ENCODE measurements at places on chromosomes 5 and 9. TPM values are rescaled to one million over a fixed set of nuclear protein-coding genes. Genes with fewer than 3 reads are reported as not detected.

Gene PKN3
- 4.7 TPM for total RNA-seq

DNA sequence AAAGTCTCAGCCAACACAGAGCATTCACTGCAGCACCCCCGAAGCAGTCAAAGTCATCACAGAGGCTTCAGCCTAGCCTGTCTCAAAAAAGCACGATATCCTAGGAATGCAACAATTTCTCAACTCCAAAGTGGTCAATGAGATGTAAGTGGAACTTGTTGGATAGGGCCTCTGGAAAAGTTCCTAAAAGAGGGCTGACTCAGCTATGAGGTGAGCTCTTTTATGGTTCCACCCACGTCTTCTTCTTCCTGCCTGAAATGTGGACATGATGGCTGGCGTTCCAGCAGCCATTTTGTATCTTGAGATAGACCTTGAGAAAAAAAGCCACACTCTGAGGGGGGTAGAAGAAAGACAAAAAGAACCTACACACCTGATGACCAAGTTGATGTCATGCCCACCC, 32.5 kb upstream of the TRIO start:
- no peaks in the 10 kb centered on the region for H3K27me3 ChIP-seq
- H3K4me3 ChIP-seq: no peak overlapping the region
- H3K36me3 ChIP-seq: no peaks in the 10 kb centered on the region
- no peak for DNase-seq

- no peak overlapping the region for H3K27ac ChIP-seq
- peaks cover 11% of the 10 kb centered on the region for H3K4me1 ChIP-seq
- DNase-seq: no peak
- H3K27me3 ChIP-seq: no peaks in the 10 kb centered on the region
- no peak overlapping the region for H3K4me3 ChIP-seq
These were observed 125.8 kb downstream of the BOD1 start for GRCh38 chr5:173490681-173491080.

DNA sequence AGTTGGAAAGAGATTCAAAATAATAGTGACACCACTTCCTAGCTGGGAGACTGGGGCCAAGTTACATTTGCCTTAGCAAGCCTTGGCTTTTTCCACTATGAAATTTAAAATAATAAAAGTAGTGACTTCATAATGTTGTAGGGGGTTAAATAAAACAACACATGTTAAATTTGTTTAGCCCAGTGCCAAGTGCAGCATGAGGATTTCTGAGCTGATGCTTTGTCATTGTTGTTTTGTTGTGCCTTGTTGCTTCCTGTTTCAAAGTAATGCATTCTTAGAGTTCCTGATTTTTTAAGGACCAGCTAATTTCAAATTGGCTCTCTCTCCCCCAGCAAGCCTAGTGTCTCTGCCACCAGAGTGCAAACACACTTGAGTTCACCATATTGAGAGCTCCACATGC, 270.7 kb upstream of the PAPPA start:
- no peaks in the 10 kb centered on the region for H3K36me3 ChIP-seq
- H3K4me1 ChIP-seq: peaks cover 9% of the 10 kb centered on the region
- H3K4me3 ChIP-seq: no peak overlapping the region
- H3K27ac ChIP-seq: no peak overlapping the region
- no peaks in the 10 kb centered on the region for H3K27me3 ChIP-seq
- DNase-seq: no peak

DNA sequence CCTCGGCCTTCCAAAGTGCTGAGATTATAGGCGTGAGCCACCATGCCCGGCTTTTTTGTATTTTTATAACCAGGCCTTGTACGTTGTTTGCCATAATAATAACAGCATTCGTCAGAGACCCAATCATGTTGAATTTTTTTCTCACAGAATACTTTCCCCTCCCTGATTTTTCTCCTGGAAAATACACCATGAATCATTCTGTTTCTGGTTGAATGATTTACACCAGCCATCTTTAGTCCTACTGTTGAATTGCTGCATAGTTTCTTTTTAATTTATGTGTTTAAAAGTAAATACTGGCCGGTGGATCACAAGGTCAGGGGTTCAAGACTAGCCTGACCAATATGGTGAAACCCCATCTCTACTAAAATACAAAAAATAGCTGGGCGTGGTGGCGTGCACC, 3.5 kb downstream of the CNOT8 start:
- peaks cover 40% of the 10 kb centered on the region for H3K4me1 ChIP-seq
- no peak for DNase-seq
- peak overlapping the region; percentile 89 for H3K4me3 ChIP-seq
- no peak overlapping the region for H3K27ac ChIP-seq
- H3K36me3 ChIP-seq: peaks cover 12% of the 10 kb centered on the region

DNA sequence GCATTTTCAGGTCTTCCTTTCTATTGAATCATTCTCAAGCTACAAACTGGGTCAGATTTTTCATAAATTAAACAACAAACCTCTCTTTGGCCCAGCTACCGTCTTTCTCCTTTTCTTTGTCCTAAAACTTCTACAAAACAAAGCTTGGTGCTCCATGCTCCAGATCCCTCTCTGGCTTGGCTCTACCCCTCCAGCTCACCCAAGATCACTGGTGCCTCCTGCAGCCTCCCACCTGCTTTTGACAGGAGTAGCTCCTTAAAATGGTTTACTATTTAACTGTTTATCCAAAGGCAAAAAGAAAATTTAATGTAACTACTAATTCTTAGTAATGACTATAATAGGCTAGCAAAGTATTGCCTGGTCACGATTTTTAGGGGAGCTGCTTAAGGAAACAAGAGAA, 10.7 kb upstream of the SERINC5 start:
- no peaks in the 10 kb centered on the region for H3K36me3 ChIP-seq
- no peak for DNase-seq
- H3K4me3 ChIP-seq: no peak overlapping the region
- no peaks in the 10 kb centered on the region for H3K4me1 ChIP-seq
- H3K27me3 ChIP-seq: no peaks in the 10 kb centered on the region

DNA sequence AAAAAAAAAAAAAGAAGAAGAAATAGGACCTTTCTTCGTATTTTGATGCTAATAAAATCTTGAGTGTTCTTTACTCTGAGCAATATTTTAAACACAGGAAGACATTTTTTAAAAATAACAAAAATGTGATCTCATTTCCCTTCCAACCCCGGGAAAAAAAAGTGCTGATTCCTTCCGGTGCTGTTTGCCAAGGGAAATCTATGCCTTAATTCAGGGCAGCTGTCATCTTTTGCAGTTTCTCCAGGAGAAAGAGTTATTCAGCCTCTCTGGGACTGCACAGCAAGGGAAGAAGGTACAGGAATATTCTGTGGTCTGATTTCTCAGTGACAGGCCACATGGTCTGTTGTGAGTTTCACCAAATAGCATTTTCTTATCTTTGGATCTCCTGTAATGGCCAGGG, 291.9 kb upstream of the IRX1 start:
- H3K36me3 ChIP-seq: no peaks in the 10 kb centered on the region
- peaks cover 3% of the 10 kb centered on the region for H3K4me1 ChIP-seq
- H3K27me3 ChIP-seq: no peaks in the 10 kb centered on the region
- no peak for DNase-seq
- no peak overlapping the region for H3K4me3 ChIP-seq

- no peaks in the 10 kb centered on the region for H3K36me3 ChIP-seq
- no peaks in the 10 kb centered on the region for H3K27me3 ChIP-seq
- DNase-seq: no peak
- no peak overlapping the region for H3K27ac ChIP-seq
- H3K4me1 ChIP-seq: peaks cover 13% of the 10 kb centered on the region
These were observed 412.9 kb downstream of the GADD45G start for GRCh38 chr9:90017679-90018078.

DNA sequence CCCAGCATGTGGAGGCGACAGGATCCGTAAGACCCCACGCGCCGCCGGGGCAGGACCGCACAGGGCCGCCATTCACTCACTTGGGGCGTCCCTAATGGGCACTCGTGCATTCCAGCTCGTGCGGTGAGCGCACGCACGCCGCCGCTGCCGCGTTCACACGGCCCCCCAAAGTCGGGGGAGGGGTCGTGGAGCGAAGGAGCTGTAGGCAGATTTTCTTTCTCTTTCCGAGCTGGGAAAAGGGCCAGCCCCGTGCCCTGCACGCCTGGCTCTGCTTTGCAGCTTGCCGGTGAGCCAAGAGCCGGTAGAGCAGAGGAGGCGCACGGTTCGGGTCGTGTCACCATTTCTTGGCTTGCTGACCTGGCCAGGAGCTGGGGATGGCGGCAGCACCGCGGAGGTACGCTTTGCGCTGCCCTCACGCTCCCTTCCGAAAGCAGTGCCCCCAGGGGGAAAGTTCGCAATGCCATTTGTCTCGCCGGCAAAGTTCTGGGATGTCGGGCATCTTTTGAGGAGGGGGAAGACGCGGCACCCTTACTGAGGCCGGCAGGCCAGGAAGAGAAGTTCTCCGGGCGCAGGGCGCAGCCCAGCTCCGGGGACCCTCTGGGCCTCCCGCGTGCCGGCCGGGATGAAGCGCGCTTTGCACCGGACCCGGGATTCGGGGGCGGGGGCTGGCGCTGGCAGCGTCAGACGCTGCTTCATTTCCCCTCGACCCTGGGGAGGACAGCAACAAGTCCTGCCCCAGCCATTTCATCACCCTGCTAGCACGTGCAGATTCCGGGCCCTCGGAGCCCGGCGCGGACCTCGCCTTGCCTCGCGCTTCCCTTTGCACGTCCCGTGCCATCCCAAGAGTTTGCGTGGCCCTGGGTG, 898 bp downstream of the STC2 start:
- peaks cover 48% of the 10 kb centered on the region for H3K4me1 ChIP-seq
- no peak overlapping the region for H3K27ac ChIP-seq
- no peaks in the 10 kb centered on the region for H3K36me3 ChIP-seq
- DNase-seq: no peak
- peaks cover 12% of the 10 kb centered on the region for H3K27me3 ChIP-seq

- no peak for DNase-seq
- no peaks in the 10 kb centered on the region for H3K36me3 ChIP-seq
- H3K4me1 ChIP-seq: no peaks in the 10 kb centered on the region
- no peak overlapping the region for H3K4me3 ChIP-seq
- H3K27ac ChIP-seq: no peak overlapping the region
- no peaks in the 10 kb centered on the region for H3K27me3 ChIP-seq
These were observed 38.9 kb downstream of the ADAMTS2 start for GRCh38 chr5:179306191-179307012.
